Left hindlimb (tissue), 1 donor: ENCODE measurements at places on chromosomes 7 and 10.

- no peak for DNase-seq
Observed at GRCh38 chr7:36001546-36001945, 151.5 kb upstream of the EEPD1 start.

- DNase-seq = no peak
Observed at GRCh38 chr10:49651917-49652316, 27.5 kb upstream of the C10orf53 start.

DNA sequence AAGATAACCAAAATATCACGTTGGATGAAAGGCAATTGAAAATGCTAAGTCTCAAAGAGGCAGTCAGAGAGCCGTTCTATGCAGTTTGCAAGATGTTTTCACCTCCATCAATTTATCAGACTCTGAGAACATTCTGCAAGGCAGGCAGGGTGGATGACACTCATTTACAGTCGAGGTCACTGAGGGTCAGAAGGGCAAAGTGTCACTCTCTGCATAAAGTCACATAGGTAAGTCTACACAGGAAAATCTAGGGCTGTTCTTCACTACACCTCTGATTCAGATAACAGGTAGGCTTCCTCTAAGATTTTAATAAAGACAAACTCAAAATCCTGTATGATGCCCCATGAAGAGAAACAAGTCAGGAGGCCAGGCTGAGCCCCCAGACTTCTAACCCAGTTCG lies 1.4 kb upstream of the PLEKHA1 start:
- DNase-seq = no peak

DNA sequence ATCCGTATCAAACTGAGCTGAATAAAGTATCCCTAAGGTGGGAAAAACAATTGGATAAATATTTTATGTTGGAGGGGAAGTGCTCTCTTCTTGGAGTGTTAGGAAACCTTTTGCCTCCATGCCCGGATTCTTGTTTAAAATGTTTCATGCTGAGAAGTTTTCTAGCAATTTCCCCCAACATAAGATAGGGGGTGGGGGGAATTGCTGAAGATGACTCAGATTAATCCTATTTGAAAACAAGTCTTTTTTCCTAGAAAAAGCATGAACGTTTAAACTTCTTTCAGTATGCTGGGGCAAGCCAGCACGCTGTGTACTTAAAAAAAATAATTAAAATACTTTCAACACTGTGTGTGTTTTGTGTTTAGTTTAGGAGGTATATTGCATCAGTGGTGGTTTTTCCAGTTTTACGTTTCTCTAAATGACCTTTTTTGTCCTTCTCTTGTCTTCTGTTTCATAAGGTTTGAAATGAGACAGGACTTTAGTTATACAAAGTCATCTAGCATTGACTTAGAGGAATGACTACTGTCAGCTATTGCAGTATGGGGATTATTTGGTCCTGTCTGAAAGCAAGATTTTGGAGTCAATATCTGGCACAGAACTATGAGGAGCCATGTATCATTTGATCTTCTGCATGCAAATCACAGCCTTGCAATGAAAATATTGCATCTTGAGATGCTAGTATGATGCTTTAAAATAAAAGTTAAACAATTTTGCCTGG lies 295.9 kb downstream of the GATA3 start:
- DNase-seq = no peak

DNA sequence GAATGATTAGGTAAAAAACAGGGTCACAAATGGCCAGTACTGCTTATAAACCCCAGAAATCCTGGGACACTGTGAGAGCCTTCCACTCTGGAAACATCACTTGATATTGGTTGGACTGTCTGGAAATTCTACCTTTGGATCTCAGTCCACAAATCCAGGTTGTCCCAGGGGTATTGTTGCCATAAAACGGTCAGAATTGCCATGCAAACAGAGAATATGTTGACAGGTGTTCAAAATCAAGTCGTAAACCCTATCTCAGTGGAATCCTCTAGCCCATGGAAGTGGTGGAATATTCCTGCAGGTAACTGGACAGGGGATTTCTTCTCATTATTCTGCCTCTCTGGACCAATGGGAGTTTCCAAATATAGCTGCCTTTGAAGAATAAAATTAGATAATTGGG lies 31.2 kb upstream of the KCTD7 start:
- no peak for DNase-seq

GRCh38 chr7:155986497-155987160 lies 174.4 kb upstream of the SHH start:
- DNase-seq = no peak

DNA sequence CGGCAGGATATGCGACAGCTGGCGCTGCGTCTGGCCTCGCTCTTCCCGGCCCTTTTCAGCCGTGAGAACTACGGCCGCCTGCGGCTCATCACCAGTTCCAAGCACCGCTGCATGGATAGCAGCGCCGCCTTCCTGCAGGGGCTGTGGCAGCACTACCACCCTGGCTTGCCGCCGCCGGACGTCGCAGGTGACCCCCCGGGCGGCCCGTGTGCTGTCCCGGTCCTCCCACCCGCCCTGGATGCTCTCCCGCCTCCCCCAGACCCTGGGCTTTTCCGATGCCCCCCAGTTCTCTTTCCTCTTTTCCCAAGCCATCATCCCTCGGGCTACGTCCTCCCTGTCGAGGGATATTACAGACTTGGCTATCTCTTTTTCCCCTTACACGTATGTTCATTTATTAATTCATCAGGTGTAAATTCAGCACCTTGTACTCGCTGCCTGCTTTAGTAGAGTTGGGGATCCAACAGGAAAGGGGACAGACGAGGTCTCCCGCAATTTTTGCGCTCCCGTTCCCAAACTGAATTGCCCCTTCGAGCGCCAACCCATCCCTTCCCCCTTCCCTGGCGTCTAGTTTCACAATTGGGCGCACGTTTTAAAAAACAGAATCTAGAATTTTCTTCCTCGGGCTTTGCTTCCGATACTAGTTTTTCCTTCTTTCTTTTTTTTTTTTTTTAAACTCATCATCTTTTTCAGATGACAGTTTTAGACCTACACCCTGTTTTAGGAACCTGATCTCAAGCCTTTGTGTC lies 846 bp downstream of the MINPP1 start:
- DNase-seq = peak; percentile 63

GRCh38 chr10:78774614-78774998 lies 294.2 kb upstream of the ZMIZ1 start:
- DNase-seq = no peak

- no peak for DNase-seq
Observed at GRCh38 chr10:95220539-95220938, 26.5 kb downstream of the ACSM6 start.

GRCh38 chr7:51111241-51111940 lies 205.2 kb downstream of the COBL start:
- no peak for DNase-seq

GRCh38 chr7:84532196-84532595 lies 337.6 kb upstream of the SEMA3A start:
- DNase-seq = no peak

GRCh38 chr10:98030093-98030821 lies at the start of gene CRTAC1:
Gene CRTAC1 (minus strand): TSS chr10:98030621. CDS start chr10:98030472, 149 bp downstream.
- peak; percentile 76 for DNase-seq

- no peak for DNase-seq
Observed at GRCh38 chr10:128016423-128017060, 109.6 kb downstream of the PTPRE start.
